T-helper 17 cell (primary cell): ENCODE measurements at places on chromosomes 3 and 15. TPM values are rescaled to one million over a fixed set of nuclear protein-coding genes. Genes with fewer than 3 reads are reported as not detected.
A peak's percentile ranks its signal among the peaks of the same experiment; 100 is the strongest.

TMEM108 gene
- total RNA-seq, result not detected

BSN gene
- total RNA-seq, result 0.29 TPM

C2CD4A gene
- 0.60 TPM for total RNA-seq

- H3K27ac ChIP-seq, result no peak overlapping the region
- no peaks in the 10 kb centered on the region for H3K36me3 ChIP-seq
- DNase-seq, result no peak
- no peak overlapping the region for H3K4me3 ChIP-seq
Measured at GRCh38 chr3:17755836-17756235, 13.4 kb upstream of the TBC1D5 start.

DNA sequence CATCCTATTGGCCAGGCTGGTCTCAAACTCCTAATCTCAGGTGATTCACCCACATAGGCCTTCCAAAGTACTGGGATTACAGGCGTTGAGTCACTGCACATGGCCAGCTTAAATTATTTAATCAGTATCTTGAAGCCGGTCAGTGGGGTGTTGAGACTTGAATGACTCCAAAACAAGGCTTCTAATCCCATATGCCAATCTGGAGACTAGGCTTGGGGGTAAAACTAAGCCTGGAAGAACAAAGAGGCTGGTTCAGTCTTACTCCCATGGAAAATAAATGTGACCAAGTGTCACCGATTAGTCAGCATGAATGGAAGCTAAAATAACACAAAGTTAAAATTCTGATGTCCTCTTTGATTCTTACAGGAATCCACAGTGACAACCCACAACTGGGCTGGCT lies 509.1 kb downstream of the FOXP1 start:
- no peak overlapping the region for H3K27ac ChIP-seq
- H3K4me1 ChIP-seq, result peaks cover 56% of the 10 kb centered on the region
- H3K27me3 ChIP-seq, result no peaks in the 10 kb centered on the region
- no peak for DNase-seq
- H3K36me3 ChIP-seq, result peaks cover 3% of the 10 kb centered on the region

DNA sequence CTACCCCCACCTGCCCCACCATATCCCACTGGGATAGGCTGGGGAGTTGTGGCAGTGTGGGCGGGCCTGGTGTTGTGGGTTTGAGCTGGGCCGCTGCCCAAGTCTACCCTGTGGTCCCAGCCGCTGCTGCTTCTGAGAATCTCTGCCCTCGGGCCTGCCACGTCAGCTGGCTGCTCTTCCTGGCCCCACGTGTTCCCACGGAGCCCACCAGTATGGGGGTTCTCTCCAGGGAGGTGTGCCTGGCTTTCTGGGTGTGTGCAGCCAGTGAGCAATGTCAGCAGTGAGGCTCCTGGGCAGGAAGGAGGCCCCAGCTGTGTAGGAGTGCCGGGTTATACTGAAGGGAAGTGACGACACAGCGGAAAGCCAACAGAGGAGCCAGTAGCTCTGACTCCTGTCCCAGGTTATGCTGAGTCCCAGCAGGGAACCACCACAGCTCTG lies 10.5 kb downstream of the GNAI2 start:
- H3K27me3 ChIP-seq, result no peaks in the 10 kb centered on the region
- H3K27ac ChIP-seq, result peak overlapping the region; percentile 95
- H3K4me3 ChIP-seq, result peak overlapping the region; percentile 84
- DNase-seq, result peak; percentile 69

DNA sequence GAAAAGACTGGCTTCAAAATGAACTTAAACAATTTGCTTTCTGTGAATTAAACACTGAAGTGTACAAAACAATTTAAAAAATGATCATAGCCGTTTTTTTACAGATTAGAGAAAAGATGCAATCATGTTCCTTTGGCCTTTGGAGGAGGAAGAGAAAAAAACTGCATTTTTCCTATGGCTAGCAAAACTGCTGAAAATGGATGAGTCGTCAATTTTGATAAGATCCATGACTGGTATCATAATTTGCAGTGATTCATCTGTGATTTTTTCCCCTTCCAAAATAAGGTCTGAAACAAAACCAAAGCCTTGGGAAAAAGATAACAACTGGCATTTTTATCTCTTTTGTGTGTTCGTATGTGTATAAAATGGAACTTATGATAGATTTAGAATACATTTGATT lies 255.6 kb upstream of the SATB1 start:
- no peak overlapping the region for H3K4me3 ChIP-seq
- no peaks in the 10 kb centered on the region for H3K27me3 ChIP-seq
- no peak overlapping the region for H3K27ac ChIP-seq
- peaks cover 33% of the 10 kb centered on the region for H3K4me1 ChIP-seq
- no peak for DNase-seq
- H3K36me3 ChIP-seq, result peaks cover 2% of the 10 kb centered on the region

DNA sequence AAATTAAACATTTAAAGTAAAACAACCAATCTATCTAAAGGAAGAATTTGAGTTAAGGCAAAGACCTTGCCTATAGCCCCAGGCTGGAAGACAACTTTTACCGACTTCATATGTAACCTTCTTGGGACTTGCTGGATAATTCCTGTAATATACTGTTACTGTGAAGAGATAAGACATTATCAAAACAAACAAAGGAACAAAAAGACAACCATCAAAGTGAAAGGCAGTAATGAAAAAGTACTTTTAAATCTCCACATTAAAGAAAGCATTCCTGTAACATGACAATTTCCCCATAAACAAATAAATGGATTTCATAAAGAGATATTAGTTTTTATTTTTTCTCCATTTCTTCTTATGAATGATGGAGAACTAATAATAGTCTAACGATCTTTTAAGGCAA lies 2.4 kb downstream of the CMTM6 start:
- H3K4me3 ChIP-seq, result peak overlapping the region; percentile 99
- H3K27ac ChIP-seq, result peak overlapping the region; percentile 99
- DNase-seq, result no peak
- no peaks in the 10 kb centered on the region for H3K27me3 ChIP-seq
- peaks cover 45% of the 10 kb centered on the region for H3K4me1 ChIP-seq

- no peak overlapping the region for H3K27ac ChIP-seq
- peaks cover 3% of the 10 kb centered on the region for H3K4me1 ChIP-seq
- no peaks in the 10 kb centered on the region for H3K27me3 ChIP-seq
- H3K36me3 ChIP-seq, result no peaks in the 10 kb centered on the region
Measured at GRCh38 chr3:47221798-47222197, 57.9 kb upstream of the SETD2 start.

GRCh38 chr15:43204016-43204901 lies 16.6 kb downstream of the EPB42 start:
- peak; percentile 24 for DNase-seq
- peaks cover 6% of the 10 kb centered on the region for H3K36me3 ChIP-seq
- H3K27me3 ChIP-seq, result peaks cover 29% of the 10 kb centered on the region
- H3K4me1 ChIP-seq, result peaks cover 17% of the 10 kb centered on the region
- H3K27ac ChIP-seq, result peak overlapping the region; percentile 79
- H3K4me3 ChIP-seq, result peak overlapping the region; percentile 36

DNA sequence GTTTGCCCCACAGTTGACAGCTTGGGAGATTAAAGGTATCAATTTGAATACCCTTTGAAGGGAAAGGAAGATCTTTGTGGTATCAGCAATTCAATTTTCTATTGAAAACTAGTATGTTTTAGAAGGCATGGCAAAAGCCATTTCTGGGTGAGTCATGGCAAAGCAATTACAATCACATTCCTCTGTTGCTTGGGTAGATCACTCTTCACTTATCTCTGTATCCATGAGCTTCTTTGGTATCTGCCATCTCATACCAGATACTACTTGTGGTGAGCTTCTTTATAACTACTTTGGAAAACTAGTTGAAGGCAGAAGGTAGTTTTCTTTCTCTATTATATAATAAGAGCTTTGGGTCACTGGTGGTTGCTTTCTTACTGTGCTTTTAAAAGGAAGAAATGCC lies 28.3 kb upstream of the LSAMP start:
- DNase-seq, result no peak
- H3K36me3 ChIP-seq, result no peaks in the 10 kb centered on the region
- H3K4me1 ChIP-seq, result no peaks in the 10 kb centered on the region
- H3K27ac ChIP-seq, result no peak overlapping the region

- H3K36me3 ChIP-seq, result no peaks in the 10 kb centered on the region
- H3K4me3 ChIP-seq, result no peak overlapping the region
- no peak overlapping the region for H3K27ac ChIP-seq
- H3K27me3 ChIP-seq, result no peaks in the 10 kb centered on the region
Measured at GRCh38 chr3:116667791-116668190, 41.8 kb upstream of the TUSC7 start.
